Ovary (tissue), 10 donors: ENCODE measurements at places on chromosomes 5 and 9. TPM values are rescaled to one million over a fixed set of nuclear protein-coding genes. Genes with fewer than 3 reads are reported as not detected.

DNA sequence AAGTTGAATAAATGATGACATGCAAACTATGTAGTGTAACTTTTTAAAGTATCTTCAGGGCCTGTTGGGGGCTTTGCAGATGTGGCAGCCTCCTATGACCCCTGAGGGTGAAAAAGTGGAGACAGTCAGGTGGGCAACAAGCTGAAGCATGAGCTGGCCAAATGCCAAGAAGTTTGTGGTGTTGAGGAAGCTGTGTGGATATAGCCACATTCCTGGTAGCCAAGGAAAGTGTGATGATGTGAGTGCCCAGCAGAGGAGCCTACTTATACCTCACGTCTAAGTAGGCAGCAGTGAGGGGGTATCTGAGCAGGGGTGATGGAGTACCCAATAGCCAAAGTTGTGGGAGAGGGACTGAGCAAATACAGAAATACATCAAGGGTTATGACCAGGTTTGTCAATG lies 621.2 kb upstream of the CDH6 start:
- DNase-seq: no peak

DNA sequence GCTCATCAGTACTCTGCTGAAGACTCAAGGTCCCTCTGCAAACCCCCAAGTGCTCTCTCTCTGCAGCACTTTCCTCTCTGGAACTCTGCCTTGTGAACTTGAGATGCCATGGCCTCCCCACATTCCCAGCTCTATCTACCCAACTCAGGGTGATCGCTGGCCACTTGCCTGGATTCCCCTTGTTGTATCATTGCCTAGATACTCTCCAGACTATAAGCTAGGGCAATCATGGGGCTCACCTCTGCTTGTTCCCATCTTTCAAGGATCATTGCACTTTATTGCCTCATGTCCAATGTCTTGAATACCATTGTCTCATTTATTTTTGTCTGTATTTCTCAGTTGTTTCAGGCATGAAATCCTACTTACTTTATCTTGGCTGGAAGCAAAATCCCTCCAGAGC lies 144.1 kb downstream of the PLPPR1 start:
- no peak for DNase-seq

DNA sequence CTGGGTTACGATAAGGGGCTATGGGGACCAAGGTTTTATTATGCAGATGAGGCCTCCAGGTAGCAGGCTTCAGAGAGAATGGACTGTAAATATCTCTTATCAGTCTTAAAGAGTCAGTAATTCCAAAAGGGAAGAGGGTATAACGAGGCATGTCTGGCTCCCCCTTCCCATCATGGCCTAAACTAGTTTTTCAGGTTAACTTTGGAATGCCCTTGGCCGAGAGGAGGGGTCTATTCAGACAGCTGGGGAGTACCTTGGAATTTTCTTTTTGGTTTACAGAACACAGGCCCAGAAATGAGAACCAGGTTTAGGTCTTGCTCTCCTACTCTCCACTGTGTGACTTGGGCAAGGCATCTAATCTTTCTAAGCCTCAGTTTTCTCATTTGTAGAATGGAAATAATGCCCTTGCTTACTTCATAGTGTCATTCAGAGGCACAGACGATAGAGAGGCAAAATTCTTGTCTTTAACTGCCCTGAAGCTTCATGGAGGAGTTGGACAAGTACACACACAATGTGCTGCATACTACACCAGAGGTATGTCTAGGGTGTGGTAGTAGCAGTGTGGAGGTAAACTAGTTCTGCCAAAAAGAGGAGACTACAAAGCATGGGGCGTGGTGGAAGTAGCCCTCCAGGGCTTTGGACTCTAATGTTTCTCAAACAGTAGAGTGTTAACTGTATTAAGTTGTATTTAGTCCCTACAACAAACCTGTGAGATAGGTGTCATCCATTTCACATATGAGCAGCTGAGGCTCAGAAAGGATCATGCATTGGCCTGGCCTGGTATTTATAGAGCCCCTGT lies 45.5 kb downstream of the IRF1 start:
- DNase-seq: no peak

SPACA9 gene
- 8.6 TPM for total RNA-seq

DNA sequence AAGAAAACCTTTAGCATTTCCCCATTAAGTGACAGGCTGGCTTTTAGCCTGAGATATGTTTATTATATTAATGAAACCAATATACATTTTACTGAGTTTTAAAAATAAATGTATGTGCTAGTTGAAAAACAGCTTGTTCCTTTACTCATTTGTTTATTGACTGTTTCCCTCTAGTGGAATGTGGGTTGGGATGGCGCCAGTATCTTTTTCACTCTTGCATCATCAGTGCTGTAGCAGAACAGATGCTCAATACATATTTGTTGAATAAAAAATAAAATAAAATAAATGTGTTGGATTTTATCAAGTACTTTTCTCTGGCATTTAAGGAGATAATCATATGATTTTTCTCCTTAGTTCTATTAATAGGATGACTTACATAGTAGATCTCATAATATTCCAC lies 43.0 kb downstream of the FSTL4 start:
- no peak for DNase-seq

DNA sequence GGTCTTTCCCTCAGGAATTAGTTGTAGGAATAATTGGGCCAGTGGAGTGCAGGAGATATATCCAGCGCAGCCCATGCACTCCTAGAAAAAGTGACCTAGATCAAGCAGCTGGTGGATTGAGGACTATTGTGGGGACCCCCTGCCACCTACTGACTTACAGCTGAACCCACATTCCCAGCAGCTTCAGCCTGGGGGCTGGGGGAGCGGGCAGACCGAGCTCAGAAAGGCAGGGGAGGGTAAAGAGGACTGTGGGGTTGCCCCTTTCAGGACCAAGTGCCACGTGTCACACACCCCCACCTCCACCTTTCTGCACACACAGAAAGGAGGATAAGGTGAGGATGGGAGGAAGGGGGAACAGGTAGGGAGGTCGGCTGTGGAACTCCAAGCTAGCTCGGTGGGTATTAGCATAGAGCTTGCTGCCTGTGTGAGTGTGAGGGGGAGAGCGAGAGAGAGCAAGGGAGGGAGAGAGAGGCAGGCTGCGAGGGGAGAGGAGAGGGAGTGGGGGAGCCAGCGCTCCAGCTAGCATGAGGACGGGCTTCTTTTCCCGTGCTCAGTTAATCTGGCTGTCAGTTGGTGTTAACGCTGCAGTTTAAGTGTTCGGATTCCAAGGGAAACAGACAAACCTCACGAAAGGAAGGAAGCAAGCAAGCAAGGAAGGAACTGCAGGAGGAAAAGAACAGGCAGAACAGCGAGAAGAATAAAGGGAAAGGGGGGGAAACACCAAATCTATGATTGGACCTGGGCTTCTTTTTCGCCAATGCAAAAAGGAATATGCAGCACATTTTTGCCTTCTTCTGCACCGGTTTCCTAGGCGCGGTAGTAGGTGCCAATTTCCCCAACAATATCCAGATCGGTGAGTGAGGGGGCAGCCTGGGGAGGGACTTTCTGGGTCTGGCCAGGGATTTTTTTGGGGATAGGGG lies at the start of gene GRIA1:
TSS of gene GRIA1 (plus strand) at position 553 of the 920 bp plus-strand sequence.
- DNase-seq: no peak

TSSK1B gene
- not detected for total RNA-seq

DNA sequence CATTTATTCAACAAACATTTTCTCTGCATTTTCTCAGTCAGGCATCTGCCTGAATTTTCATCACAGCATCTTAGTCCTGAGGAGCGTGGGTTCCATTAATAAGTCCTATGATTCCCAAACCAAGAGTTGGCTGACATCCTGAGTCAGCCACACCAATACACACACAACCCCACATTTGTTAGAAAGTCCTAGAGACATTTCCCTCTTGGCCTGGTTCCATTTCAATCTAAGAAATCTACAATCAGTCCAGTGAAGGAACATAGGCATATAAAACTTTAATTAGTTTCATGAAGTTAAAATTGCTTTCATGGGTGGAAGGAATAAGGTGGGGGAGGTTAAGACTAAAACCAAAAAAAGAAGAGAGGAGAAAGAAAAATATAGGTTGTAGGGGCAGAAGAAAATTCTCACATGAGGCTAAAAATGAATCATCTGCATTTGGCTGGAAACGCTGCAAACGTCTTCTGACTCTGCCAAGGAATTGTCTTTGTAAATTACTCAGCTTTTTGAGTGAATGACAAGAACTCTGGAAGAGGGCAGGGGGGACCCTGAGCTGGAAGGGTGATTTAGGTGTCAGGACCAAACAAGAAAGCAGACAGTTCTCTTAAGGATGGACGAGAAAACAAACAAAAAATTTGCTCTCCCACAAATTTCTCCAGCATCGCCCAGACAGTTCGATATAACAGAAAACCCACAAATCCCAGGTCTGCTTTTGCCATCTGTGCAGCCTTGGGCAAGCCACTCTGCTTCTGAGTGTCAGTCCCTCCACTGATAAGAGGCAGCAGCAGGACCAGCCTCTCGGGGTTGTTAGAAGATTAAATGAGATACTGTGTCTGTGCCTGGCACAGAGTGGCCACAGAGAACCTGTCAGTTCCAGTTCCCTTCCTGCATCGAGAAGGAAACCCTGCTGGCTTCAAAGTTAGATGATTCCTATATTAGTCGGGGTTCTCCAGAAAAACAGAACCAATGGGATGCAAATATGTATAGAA lies 289.7 kb downstream of the CDK5RAP2 start:
- DNase-seq: no peak

DCTN3 gene
- 84.9 TPM for total RNA-seq

GRCh38 chr9:86329649-86330048 lies 24.6 kb downstream of the TUT7 start:
- DNase-seq: no peak

OR1K1 gene
- total RNA-seq: not detected

SLC6A3 gene
- 0.62 TPM for total RNA-seq

DNA sequence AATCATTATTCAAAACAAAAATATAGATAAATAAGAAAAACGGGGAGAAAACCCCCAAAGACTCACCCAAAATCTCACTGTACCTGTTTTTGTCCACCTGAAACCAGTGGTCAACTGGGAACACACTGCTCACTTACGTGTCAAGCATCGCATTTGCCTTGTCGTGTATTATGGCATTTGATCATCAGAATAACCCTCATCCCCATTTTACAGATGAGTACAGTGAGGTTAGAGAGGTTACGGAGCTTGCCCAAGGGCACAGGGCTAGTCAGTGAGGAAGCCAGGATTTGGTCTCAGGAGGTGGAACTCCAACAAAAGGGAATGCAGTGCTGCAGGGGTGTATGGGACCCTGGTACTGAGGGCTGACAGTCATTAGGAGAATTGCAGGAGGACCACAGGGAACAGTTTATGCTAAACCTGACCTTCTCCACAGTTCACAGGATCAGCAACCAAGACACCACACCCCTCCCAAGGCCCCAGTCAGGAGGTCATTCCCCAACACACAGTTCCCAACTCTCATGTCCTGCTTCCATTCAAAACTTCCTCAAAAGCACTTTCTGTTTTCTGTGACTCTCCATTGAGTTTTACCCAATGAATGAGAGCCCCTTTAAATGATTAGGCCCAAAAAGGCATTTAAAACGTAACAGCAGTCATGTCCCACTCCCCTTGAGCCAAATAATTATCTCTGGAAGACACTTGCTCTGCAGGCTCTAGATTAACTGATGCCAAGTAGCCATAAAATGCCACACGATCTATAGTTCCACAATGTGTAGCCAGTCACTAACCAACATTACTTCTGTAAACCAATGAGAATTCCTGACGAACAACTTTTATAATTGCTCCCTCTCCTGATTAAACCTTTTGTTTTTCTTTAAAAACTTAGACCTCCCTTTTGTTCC lies 50.8 kb downstream of the CTSL start:
- DNase-seq: no peak

ZNF462 gene
- total RNA-seq: 87.6 TPM

DNA sequence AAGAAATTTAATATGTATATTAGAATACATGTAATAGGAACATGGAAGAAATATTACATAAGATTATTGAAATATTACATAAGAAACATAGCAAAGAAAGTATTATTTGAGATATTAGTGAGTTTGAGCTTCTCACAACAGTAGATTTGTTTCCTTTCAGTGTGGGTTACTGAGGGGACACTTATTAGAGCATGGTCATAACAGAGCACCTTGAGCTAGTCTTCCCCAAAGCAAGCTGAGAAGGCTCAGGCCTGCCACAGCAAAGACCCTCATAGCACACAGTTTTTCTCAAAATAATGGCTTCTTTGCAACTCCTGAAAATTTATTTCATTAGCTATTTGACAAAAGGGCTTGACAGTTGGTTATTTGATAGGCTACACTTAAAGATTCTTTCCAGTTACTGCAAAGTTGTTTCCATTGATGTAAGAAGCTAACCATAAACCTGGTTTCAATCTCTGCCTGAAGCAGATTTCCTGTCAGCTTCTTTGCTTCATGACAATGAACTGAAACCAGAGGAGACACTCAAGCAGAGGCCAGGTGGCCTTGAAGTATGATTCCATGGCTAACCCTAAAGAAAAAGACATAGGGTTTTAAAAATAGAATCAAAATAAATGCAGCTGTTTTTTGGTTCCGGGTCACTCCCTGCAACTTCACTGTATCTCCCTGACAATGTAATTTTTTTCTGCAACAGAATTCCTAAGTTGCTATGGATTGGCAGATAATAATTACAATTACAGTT lies 68.6 kb downstream of the ERMP1 start:
- DNase-seq: no peak

DNA sequence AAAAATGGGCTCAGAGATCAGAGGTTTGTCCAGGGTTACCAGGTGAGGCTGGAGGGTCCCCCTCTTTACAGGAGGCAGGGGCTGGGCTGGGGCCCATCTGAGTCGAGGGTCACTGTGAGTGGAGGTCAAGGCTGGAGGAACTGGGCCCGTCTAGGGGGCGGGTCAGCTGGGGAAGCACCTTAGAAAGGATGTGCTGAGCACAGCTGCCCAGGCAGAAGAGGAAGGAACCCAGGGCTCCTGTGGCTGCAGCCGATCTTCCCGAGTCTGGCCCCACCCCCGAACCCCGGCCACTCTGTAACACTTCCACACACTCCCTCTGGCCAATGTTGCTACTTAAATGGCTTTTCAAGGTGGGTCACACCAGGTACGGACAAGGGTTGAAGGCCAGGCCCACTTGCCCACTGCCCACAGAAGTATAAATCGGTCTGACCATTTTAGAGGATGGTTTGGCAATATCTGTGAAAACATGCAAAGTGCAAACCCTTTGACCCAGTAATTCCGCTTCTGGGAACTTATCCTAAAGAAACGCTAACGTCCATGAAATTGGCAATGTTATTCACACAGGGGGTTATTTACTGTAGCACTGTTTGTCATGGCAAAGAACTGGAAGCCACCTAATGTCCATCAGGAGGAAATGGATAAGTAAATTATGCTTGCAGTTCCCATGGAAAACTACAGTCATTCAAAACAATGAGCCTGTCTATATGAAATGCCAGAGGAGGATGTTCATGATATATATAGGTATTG lies 30.5 kb upstream of the EEIG1 start:
- no peak for DNase-seq
